ENCODE measurements at places on chromosomes 3 and 15.

DNA sequence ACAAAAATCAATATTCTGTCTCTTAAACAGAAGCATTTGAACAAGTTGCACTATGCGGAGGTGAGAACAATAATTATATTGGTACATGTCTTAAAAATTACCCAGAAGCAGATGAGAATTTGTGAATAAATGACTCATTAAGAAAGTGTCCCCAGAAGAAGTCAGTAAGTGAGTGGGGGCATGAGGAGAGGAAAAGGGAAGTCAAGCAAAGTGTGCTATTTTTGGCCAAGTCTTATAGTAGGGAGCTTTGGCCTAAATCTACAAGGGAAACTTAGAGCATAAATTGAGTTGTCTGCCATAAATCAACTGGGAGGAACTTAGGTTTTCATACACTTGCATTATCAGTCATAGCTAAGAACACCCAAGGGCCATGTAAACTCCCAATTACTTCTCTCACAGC is 86.9 kb upstream of the SATB1 start:
- no peak for DNase-seq

GRCh38 chr15:34993877-34994276 is 5.8 kb upstream of the ZNF770 start:
- DNase-seq: no peak

GRCh38 chr3:162354356-162354755 is 857.7 kb downstream of the OTOL1 start:
- no peak for DNase-seq

DNA sequence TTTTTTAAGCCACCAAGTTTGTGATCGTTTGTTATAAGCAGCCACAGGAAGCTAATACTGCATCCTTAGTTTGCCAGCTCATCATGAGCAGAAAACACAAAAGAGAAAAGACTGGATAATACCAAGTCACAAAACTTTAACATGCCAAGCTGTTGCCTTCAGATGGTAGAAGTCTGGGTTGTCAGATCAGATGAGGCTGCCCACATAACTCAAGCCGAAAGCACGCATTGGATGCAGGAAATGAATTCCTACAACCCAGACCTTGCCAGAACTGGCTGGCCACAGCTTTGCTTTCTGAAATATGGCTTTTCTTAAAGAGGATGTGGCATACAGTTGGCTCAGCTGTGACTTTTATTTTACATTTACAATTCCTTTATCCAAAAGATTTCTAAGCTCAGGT is 118.3 kb upstream of the NEO1 start:
- no peak for DNase-seq

DNA sequence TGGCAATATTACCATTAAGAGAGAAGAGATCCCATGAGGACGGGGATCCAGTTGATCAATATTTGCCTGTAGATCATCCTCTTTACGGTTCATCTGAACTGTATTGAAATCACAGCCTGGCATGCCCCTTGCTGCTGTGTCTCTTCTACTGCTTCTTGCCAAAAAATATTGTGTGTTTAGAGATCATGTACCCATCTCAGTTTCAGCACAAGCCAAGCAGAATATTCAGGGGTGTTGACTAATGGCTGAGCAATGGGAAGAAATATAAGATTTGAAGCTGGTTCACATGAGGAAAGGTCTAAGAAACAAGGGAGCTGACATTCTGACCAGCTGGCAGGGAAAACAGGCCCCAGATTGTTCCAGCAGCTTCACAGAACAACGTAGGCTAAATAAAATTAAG is 21.3 kb downstream of the ATP13A5 start:
- no peak for DNase-seq

DNA sequence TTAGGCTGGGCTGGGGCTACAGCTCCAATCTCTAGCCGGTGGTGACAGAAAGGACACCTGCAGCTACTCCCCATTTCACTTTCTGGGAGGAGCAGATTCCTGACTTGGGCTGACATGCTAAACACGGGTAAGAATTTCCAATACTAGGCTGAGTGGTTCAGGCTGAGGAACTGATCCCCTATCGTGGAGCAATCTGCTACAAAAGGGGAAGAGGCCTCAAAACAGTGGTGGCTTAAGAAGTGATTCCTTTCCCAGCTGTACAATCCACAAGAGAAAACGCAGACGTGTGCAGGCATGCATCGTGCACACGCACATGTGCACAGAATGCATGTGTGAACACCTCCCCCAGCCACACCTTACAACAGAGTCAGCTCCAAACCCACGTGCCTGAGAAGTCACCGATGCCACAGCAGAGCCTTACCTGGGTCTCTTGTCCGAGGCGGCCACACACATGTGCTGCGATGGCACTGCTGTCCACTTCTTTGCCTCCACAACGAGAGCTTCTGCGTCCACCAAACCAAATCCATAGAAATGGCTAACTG is 86.7 kb upstream of the SNRPA1 start:
- peak; percentile 57 for DNase-seq

GRCh38 chr3:73766599-73767381 is 142.0 kb upstream of the PDZRN3 start:
- peak; percentile 5 for DNase-seq

DNA sequence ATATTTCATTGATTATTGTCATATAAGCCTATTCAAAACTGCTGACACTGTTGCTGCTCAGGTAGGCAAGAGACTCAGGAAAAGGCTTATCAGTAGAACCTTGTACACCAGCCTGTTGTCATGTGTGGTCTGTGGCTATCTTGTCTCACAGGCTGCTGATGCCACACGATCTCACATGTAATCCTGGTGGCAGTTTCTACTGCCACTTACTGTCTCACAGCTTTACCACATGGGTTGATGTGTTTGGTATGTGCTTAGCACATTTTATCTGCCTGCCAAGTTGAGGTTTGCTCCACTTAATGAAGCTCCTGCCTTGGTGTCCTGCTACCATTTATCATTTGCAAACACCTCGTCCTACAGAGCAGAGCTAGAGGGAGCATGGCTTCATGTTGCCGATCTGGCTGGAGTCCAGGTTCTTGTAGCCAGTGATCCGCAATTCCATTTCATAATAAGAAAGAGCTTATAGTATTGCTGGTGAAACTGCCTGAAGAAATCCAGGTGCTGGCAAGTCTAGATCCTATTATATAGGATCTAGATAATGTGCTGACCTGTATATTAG is 637.9 kb downstream of the NLGN1 start:
- no peak for DNase-seq

DNA sequence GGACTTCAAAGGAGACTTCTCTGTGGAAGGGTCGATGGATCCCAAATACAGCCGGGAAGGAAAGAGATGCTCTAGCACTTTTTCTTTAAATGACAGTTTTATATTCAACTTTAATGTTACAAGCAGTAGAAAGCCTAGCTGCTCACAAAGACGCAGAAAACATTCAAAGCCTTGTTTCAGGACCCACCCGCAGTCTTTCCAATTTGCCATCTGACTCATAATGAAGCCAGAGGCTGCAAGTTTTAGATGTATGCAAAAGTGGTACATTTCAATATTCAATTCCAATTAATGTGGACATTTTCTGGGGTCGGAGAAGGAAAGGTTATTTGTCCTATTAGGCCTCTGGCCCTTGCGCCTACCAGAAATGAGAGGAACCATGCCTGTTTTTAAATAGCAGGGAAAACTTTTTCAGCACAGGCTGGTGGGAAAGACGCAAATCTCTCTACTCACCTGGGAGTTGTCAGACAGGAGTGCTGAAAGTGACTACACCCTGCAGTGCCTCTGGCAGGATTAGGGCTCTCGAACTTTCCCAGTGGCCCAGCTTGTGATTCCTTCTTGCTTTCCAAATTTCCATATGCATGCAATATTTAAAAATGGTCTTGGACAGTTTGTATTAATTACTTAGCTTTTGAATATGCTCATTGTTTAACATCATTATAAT is 117.4 kb upstream of the MBNL1 start:
- DNase-seq: no peak

- DNase-seq: no peak
These were observed 10.6 kb upstream of the SEMA7A start for GRCh38 chr15:74444106-74445062.

- peak; percentile 20 for DNase-seq
These were observed 181.9 kb upstream of the KBTBD8 start for GRCh38 chr3:66816090-66816761.

- DNase-seq: no peak
These were observed 83.4 kb upstream of the BHLHE40 start for GRCh38 chr3:4895838-4896237.

DNA sequence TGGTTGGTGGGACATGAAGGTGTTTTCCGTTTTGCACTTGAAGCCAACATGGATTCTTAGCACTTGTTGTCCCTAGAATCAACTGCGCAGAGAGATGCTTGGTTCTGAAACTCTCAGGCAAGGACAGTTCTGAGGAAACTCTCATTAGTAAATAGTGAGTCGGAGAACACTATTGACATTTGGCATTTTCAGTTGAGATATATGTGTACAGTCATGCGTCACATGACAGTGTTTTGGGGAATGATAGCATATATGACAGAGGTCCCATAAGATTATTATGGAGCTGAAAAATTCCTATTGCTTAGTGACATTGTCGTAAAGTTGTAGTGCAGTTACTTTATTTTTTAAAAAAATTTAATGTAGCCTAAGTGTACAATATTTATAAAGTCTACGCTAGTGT is 5.8 kb downstream of the APBA2 start:
- DNase-seq: no peak

DNA sequence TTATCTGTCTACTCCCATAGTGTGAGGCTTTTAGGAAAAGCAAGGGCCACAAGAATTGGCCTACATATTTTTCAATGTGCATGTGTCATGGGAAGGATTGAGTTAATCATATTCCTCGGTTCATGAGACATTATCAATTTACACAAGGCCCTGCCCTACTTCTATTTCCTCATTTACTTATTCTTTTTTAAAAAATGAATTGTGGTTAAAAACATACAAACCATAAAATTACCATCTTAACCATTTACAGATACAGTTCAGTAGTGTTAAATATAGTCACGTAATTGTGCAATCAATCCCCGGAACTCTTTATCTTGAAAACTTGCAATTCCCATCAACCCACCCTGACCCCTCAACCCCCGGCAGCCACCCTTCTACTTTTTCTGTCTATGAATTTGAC is 284.0 kb upstream of the GADL1 start:
- DNase-seq: no peak

DNA sequence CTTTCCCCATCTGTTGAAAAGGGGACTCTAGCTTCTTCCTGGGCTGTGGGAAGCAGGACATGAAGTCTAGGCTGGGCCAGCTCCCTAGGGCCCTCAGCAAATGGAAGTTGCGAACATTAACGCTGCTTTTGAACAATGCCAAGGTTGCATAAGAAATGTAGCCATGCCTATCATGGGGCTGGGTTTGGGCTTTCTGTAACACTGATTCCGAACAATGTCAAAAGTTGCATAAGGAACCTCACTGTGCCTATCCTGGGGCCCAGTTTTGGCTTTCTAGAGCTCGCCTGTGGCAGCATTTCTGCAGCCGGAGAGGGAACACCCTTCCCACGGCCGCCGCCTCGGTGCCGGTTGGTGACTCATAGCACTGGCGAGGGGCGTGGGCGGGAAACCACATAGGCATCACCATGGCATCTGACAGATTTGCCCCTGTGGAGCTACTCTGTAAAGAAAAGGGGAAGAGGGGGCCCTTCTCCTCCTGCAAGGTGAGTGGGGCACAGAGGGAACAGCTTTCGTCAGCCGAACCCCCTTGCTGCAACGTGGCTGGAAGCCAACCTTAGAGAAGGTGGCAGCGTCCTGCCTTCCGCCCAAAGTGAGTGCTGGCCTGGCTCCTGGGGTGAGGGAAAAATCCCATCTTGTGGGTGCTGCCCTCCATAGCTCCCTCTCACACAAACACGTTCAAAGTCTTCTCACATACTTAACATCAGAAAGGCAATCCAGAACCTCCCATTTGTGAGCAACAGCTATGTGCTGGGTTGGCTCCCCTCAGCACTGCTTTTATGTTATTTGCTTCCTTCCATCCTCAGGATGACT is 46.6 kb upstream of the ATP2B2 start:
- DNase-seq: peak; percentile 95

GRCh38 chr15:49558929-49559328 is 61.7 kb downstream of the FAM227B start:
- DNase-seq: peak; percentile 39

- no peak for DNase-seq
These were observed 13.3 kb upstream of the IQCF1 start for GRCh38 chr3:51916418-51916817.

DNA sequence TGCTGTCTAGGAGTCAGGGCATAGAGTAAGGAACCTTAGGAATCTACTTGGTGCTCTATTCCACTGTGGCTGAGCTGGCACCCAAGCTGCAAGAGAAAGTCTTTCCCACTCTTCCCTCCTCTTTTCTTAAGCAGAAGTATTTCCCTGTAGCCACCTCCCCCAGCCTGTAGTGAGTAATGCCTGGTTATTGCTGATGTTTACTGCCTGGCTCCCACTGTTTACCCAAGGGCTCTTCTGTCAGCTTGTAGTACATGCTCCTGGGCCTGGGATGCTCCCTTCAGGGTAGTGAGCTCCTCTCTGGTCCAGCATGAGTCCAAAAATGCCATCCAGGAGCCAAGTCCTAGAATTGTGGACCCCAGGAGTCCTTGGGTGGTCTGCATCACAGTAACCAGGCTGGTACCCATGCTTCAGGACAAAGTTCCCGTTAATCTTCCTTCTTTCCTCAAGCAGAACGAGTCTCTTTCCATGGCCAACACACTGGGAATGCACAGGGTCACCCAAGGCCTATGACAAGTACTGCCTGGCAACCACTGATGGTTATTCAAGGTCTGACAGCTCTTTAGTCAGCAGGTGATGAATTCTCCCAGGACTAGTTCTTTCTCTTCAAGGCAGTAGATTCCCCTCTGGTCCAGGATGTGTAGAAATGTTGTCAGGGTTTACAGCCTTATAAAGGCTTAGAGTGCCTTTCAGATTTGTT is 17.6 kb downstream of the GALK2 start:
- DNase-seq: no peak

- DNase-seq: no peak
These were observed 3.6 kb downstream of the WHAMM start for GRCh38 chr15:82812994-82813393.
